ENCODE measurements at places on chromosomes 12 and 14.

GRCh38 chr12:30739020-30739419, 15.7 kb downstream of the CAPRIN2 start:
- no peak for DNase-seq

DNA sequence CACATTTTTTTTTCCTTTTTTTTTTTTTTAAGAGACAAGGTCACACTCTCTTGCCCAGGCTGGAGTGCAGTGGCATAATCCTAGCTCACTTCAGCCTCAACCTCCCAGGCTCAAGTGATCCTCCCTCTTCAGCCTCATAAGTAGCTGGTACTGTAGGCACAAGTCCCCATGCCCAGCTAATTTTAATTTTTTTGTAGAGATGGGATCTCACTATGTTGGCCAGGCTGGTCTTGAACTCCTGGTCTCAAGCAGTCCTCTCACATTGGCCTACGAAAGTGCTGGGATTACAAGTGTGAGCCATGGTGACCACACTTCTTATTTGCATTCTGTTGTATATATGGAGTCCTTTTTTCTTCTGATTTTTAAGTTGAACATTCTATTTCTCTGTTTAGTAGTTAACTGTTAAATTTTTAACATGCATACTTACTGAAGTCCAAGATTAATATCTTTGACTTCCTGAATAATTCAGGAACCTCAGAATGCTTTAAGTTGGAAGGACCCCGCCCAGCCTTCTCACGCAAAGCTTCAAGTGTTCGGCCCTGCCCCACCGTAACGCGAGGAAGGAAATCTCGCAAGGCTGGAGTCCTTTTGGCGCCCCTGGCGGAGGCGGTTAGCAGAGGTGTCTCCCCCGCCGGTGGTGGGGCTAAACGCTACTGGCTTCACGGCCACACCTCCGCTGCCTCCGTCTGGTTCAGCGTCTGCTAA, 21.6 kb downstream of the SPATS2 start:
- no peak for DNase-seq

DNA sequence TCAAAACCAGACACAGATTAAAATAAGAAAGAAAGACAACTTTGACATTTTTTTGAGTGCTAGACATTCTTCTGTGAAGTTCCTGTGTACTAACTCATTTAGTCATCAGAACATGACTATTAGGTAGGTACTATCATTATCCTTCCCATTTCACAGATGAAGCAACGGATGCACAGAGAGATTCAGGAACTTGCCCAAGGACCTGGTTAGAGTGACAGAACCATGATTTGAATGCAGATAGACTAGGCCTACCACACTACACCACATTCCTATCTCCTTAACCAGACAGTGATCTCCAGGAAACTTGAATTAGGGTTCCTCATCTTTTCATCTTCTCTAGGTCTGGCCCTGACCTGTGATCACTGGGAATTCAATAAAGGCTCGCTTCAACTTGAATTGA, 54.4 kb upstream of the MED13L start:
- no peak for DNase-seq

- DNase-seq = no peak
These were observed 18.3 kb downstream of the NOC4L start for GRCh38 chr12:132162508-132163031.

DNA sequence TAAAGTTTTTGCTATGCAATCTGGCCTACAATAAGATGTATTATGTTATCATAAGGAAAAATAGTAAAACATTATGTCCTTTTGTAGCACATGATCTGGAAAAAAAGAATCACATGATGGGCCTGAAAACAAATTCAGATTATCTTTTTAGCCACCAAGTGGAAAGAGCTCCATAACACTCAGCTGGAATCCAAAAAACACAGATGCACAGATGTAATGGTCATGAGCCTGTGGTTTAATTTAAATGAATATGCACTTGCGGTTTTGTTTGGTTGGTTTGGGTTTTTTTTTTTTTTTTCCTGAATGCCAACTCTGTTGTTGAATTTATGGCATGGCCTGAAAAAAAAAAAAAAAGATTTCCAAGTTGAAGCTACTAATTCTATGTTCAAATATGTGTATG, 4.1 kb downstream of the KCNC2 start:
- no peak for DNase-seq

DNA sequence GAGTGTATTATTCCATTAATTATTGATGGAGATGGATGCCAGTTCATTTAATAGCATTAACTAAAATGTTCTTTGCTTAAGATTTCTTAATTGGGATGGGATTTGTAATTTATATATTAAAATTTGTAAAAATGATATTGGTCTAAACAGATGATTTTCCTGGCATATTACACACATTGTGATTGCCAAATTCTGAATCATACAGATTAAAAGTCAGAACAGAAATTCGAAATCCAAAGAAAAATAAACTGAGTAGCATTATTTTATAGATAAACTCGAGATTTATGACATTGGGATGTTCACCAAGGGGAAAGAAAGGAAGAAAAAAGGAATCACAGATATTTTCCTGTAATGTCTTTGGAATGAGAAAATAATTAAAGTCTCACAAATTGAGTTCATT, 481.1 kb downstream of the CCER1 start:
- DNase-seq = no peak

- DNase-seq = no peak
These were observed at the start of gene CLEC4C for GRCh38 chr12:7747246-7747645. Gene CLEC4C, minus strand, starts transcription at chr12:7747375. Its CDS starts 27 bp downstream, at chr12:7747348.

- no peak for DNase-seq
These were observed 184.5 kb upstream of the CRY1 start for GRCh38 chr12:107277855-107278254.

DNA sequence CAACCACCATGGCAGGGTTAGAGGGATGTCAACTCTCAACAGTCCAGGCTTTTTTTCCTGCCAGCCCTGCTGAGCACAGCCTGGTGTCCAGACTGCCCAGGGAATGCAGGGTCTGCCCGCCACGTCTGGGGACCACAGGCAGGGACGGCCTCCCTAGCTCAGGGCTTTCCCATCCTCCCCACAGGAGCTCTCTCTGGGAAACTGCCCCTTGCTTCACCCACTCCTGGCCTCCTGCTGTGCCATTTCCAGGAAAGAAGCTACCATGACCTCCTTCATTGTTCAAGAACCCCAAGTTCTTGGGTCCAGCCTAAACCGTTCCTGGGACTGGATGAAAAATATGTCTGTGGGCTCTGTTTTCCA, 4.8 kb downstream of the SCNN1A start:
- no peak for DNase-seq

DNA sequence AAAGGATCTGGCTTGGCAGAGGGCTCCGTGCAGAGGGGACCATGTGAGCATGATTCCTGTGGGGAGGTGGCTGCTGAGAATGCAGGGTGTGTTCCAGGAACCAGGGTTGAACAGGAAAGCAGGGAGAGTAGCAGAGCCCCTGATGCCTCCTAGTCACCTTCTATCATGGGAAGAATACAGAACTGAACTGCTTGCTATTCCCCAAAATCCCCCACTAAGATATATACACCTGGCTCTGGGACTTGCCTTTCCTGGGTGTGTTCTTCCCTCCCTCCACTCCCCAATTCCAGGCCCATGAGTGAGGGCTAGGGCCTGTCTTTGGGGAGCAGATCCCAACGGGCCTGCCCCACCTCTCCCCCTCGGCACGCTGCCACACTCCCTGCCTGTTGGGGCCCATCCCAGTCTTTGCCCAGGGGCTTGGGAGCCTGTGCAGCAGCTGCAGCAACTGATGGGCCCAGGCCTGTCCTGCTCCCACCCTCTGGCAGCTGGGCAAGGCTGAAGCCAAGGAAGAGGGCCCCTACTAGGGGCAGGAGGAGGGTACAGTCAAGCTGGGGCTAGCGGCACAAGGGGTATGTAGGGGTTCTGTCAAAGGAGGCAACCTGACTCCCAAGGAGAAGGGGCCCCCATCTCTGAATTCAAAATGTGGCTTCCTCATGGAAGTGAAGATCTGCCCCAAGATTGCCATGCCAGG, 3.2 kb downstream of the AJUBA start:
- DNase-seq = no peak

DNA sequence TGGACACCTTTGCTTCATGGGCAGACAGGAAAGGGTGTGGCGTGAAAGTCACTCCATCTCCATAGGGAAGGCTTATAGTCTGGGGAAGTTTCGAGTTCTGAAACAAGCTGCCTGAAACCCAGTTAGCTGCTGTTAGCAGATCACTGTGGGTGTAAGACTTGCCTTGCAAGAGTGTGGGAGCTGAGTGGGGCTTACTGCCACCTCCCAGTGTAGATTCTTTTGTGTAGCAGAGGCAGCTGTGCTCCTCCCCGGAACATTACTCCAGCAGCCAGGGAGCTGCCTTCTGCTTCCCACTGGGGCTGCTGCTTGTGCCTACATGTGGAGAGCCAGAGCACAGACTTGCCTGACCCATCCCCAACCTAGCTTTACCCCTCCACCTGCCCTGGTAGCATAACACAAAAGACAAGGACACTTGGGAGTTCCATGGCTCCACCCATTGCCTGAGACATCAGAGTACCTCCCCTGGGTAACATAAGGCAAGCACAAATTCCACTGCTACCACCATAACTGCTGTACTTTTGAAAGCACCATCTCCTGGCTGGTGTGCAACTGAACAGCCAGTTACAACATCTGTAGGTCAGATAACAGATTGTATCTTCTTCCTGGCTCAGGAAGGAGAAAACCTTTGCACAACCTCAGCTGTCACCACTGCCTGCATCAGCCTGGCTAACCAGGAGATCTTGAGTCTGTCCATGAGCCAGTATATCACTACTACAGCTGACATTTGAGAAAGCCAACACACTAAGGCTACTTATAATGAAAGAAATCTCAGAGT, 69.5 kb downstream of the ADAMTS20 start:
- DNase-seq = no peak

GRCh38 chr12:109767456-109767855, 53.8 kb downstream of the FAM222A start:
- DNase-seq = no peak

DNA sequence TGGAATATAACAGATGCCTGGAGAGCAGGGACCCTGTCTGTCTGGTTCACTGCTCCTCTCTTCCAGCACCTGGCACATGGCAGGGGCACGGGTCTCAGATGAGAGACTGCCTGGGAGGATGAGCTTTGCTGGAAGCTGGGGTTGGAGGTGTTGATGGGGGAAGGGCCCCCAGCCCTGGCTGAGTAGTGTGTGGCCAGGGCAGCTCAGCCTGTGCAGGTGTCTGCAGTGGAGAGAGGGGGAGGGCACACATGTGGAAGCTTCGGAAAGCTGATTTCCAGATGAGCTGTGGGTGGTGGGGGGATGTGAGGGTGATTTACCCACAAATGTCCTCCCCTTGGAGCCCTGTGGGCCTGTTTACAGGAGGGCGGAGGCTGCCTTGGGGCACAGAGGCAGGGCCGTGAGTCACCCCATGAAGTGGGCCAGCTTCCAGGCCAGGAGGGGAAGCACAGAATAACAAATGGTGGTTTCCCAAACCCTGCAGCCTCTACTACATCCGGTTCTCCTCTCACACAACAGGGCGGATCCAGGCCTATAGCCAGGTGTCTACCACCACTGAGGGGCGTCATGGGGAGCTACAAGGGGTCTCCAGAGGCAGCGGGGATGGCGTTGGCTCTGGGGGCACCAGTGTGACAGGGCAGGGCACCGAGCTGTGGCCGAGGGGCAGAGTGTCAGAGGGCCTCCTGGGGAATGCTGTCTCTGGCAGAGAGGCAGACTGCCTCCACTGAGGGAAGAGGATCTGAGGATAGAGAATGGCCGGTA, 11.0 kb downstream of the KRT7 start:
- no peak for DNase-seq

DNA sequence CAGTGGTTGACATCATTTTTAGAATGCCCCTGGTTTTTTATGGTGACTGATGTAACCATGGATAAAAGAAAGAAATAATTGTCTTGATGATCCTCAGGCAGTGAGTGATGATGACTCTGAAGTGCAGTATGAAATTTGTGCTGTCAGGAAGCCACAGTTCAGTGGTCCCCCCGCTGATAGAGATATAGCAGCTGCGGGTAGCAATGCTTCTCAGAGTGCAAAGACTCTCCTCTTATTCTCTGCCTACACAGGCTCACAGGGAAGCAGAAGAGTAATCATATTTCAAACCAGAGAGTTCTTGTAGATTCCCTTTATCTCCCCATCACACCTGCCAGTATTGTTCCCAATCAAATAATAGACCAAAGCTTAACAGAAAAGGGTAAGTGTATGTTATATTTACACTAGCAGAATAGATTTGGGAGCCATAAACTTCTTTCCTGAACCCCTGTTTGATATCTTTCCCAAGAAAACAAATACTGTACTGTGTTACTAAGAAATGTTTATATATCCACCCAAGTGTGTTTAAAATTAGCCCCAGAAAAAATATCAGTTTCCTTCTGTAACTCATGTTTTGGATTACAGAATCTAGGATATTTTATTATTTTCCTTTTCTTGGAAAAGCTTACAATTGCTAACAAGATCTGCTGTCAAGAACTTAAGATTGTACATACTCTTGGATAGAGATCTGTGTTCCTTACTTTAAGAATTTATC, 1817.4 kb upstream of the FLRT2 start:
- DNase-seq = no peak

GRCh38 chr12:79961411-79961810, 26.5 kb upstream of the PPP1R12A start:
- no peak for DNase-seq

DNA sequence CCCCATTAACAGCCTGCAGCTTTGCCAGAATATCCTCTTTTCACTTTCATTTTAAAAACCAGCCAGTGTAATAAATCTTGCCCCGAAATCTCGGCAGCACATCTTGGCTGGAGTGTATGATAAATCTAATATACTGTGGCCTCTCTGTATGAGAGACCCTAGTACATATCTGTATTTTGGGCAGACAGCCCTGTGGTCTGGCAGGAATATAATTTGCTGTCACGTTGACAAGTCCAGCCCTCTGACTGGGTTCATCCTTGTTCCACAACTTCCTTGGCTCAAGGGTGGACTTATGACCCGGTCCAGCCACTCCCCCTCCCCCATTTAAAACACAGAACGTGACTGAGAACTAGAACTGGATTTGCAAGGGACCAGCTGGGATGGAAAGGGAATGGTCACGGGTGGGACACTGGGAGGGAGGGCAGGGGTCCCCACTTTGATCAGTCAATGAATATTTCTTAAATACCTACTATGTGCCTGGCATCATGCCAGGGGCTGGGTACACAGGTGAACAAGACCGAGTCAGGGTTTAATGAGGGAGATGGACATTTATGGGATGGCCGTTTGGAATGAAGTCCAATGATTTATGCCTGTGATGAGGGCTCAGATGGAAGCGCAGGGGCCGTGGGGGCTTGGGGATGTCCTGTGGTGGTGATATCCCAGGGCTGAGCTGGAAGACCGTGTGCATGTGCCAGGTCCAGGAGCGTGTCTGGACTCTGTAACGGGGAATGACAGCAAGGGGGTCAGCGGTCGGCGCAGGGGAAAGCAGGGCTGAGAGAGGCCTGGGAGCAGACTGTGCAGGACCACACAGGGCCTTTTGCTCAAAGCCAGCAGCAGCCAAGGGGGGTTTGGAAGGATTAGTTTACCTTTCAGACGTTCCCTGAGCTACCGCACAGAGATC, 190.5 kb downstream of the PHETA1 start:
- DNase-seq = no peak

GRCh38 chr12:52171950-52172512, 19.8 kb downstream of the KRT80 start:
- DNase-seq = no peak

GRCh38 chr12:48329199-48329939, 21.4 kb downstream of the ZNF641 start:
- no peak for DNase-seq

All from thymus (tissue), 14 donors.